ENCODE measurements at places on chromosomes 7 and 10.

GRCh38 chr7:47809387-47809786 is 138.9 kb downstream of the PKD1L1 start:
- DNase-seq, result no peak

DNA sequence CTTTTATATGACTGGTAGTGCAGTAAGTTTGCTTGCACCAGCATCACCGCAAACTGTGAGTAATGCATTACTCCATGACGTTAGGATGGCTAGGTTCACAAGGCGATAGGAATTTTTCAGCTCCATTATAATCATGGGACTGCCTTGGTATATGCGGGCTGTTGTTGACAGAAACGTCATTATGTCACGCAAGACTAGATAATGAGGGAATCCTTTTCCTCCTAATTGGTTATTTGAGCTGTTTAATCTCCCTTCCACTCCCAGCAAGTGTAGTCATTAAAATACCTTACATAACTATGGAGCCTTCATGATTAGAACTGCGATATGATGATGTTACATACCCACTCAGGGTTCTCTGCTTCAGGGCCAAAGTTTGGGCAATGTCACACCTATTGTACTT is 17.3 kb downstream of the KLLN start:
- no peak for DNase-seq

- no peak for DNase-seq
Observed at GRCh38 chr7:28986028-28986764, 28.1 kb upstream of the TRIL start.

DNA sequence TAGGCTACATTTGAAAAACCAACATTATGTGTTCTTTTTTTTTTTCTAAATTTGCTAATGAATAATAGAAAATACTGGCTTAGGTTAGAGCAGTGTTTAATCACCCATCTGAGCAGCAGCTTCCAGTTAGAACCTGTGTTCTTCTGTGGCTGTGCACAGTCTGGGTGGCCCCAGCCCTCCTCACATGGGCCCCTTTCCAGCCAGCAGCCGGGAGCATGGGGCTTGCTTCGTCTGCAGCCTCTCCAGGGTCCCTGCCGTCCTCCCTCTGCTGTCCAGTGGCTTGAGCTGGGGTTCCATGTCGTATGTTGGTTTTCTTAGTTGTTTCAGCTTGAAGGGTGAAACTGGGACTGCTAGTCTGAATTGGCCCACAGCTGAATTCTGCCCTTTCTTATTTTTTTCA is 37.3 kb downstream of the BNIP3 start:
- no peak for DNase-seq

DNA sequence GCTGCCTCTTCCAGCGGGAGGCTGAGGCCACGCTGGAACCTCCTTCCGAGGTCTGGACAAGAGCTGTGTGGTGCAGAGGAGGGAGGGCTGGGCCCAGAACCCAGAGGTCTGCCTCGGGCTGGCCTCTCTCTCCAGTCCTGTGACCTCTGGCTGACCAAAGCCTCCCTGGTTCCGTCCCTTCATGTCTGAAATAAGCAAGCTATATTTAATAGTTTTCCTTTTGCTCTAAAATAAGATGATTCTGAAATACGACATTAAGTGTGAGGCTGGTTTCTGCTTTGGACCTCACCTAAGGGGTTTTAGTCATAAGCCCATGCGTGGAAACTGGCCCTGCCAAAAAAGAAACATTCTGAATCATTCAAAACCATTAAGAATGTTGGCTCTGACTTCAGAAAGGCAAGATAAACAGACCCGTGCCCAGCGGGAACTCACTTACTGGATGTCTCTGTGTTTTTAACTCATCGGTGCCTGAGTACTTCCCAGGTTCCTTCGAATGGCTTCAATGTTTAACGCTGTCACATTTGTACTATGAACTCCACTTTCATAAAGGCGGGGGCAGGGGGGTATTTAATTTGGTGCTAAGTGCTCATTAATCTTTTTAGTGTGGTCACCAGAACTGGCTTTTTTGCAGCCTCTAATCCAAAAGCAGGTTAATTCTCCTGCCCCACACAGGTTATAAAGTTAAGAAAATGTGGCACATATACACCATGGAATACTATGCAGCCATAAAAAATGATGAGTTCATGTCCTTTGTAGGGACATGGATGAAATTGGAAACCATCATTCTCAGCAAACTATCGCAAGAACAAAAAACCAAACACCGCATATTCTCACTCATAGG is 157.5 kb upstream of the KLF14 start:
- DNase-seq, result no peak

GRCh38 chr10:119521443-119522204 is 20.9 kb downstream of the RGS10 start:
- DNase-seq, result no peak

DNA sequence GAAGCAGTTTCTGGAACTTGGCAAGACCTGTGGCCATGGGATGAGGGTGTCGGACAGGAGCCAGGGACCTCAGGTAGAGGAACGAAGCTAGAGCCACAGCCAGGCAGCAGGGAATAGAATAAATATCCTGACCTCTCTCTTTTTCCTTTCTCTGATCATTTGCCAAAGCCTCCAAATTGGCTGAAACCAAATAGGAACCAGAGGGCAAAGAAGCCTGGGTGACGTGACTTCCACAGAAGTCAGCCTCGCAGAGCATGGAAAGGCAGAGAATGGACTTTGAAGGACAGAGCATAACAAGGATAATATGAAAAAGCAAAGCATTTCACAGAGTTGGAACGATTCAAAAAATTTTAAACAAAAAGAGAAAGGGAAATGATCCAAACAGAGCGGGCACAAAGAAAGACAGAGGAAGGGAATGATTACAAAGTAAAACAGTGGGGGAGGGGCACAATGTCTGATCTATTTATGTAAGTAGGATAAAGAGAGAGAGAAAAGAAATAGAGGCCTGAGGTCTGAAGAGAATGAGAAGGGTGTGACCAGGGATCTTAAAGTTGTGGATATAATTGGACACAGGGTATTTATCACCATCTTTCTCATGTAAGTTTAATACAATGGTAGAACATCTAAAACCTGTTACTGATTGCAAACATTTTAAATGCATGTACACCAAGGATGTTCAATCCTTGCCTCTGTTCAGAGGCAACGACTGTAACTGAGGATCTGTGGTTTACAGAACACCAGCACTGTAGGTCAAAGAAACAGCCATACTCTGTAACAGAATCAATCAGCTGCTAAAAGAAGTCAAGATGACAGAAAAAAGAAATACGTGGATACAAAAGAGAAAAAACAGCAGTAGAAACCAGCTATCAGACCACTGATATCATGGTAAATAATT is 4.5 kb upstream of the ZEB1 start:
- no peak for DNase-seq

DNA sequence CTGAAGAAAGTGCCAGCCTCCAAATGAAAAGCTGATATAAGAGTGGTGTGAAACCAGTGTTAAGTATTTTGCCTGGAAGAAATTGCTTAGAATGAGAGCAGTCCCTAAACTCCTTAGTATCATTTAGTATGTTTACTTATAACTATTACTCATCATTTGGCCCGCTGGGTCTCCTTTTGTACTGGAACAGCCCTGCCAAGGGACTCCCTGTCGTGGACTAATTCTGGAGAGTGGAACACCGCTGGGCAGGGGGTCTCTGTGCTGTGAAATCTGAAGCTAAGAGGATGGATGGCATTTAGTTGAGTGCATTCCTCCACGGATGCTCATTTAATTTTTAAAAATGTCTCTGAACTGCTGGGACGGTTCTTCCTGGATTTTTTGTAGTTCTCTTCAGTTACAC is 889.9 kb upstream of the C7orf33 start:
- no peak for DNase-seq

- DNase-seq, result no peak
Observed at GRCh38 chr7:121302214-121302745, 26.5 kb upstream of the WNT16 start.

GRCh38 chr7:29077854-29078253 is 68.5 kb downstream of the CPVL start:
- DNase-seq, result no peak

GRCh38 chr10:11789306-11789705 is 33.9 kb upstream of the PROSER2 start:
- DNase-seq, result no peak

GRCh38 chr7:137423321-137423720 is 79.8 kb upstream of the PTN start:
- DNase-seq, result no peak

DNA sequence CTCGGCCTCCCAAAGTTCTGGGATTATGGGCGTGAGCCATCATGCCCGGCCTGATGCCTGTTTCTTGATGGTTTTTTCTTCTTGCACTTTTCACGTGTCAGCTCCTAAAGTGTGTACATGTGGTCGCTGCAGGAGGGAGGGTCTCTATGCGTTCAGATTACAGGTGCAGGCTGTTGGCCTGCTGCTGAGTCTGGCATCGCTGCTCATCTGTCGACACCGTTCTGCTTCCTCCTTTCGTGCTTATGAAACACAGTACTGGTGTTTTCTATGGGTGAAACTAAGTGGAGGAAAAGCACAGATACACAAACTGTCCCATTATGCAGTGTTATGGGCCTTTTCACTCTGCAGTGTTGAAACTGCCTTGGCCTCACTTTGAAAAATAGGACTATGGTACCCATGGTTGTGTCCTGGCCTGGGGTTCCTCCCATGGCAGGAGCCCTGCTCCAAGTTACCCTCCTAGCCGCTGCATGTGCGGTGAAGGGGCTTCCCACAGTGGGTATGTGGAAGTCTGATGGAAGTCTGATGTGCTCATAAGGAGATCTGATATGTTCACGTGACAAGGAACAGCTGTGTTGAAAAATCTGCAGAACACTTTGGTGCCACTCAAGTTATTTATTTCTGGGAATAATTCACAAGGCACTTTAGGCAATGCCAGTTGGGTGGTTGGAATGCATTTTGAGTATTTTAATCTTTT is 23.5 kb downstream of the OGDH start:
- no peak for DNase-seq

DNA sequence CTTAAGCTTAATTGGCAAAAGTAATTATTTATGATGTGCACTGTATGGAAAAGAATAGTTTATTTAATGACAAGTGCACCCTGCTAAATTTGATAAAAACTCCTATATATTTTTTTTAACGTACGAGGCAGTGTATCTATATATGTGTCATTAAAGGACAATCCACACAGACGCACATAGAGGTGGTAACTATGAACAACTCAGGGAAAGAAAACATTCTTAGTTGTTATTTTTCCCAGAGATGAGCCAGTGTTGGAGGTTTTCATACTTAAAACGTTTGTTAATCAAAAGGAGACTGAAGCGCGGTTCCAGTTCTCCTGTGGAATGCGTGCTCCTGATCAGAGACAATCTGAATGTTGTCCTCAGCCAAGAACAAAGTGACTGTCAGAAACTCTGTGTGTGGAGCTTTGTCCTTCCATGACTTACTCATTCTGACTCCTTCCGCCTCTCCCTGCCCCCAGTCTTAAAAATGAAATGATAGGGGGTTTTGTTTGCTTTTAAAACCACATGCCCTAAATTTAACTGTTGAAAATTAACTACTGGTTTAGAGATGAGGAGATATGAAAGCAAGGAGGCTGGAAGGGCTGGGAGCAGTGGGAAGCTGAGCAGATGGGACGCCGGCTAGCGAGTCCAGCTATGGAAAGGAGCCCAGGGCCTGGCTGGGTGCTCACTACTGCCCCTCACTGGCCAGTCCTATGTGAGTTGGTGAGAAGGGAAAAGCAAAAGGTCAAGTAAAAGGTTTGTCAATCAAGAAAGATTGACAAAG is 99.6 kb downstream of the SVIL start:
- DNase-seq, result no peak

Measured in activated CD4-positive, alpha-beta T cell treated with anti-CD3 and anti-CD28 coated beads, Interleukin-2, amount 10 ng/mL, durations not matched to agents 7 days and 5 days (primary cell).